Kidney glomerular epithelial cell (primary cell): ENCODE measurements at places on chromosomes 2 and 18.
A peak's percentile ranks its signal among the peaks of the same experiment; 100 is the strongest.

GRCh38 chr2:1869248-1869647, 124.9 kb upstream of the PXDN start:
- DNase-seq, result no peak

GRCh38 chr2:75053484-75054112, 95.2 kb downstream of the POLE4 start:
- peak; percentile 33 for DNase-seq

GRCh38 chr18:61892683-61893308, at the start of gene RNF152:
Gene RNF152 (minus strand): TSS chr18:61893007. CDS start chr18:61816463, 76,544 bp downstream.
- DNase-seq, result no peak

DNA sequence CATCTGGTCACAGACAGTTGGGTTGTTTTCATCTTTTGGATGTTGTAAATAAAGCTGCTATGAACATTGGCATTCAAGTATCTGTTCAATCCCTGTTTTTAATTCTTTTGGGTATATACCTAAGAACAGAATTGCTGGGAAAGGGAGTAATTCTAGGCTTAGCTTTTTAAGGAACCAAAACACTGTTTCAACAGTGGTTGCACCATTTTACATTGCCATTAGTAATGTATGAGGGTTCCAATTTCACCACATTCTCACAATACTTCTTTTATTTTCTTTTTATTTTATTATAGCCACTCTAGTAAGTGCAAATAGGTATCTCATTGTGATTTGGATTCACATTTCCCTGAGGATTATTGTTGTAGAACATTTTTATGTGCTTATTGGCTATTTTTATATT, 108.9 kb upstream of the GLS start:
- DNase-seq, result no peak

DNA sequence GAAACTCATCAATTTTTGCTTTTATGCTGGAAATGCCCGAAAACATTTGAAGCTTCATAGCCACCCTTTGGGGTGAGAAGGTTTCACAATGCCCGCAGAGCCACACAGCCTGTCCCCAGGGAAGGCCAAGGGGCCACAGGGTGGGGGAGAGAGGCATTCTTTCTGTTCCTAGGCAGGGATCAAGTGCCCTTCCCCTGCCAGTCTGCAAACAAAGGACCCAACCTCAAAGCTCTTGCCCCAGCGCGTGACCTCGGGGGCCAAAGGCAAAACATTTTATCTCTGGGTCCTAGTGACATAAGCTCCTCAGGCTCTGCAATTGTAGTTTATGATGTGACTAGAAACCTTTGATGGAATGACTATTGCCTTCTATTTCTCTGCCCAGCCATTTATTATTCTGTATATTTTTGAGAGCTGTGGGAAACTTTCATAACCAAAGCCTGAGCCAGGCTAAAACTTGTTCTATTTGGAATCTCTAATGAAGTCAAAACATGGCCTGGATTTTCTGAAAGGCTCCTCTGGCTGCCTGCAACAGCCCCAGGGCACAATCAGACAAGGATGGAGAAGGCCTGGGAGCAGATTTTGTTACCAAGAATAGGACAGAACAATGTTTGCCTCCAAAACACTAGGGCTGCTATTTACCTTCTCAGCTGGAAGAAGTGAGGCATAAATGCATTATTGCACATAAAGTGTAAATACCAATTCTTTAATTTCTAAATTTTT, 137.2 kb upstream of the KCTD1 start:
- no peak for DNase-seq

DNA sequence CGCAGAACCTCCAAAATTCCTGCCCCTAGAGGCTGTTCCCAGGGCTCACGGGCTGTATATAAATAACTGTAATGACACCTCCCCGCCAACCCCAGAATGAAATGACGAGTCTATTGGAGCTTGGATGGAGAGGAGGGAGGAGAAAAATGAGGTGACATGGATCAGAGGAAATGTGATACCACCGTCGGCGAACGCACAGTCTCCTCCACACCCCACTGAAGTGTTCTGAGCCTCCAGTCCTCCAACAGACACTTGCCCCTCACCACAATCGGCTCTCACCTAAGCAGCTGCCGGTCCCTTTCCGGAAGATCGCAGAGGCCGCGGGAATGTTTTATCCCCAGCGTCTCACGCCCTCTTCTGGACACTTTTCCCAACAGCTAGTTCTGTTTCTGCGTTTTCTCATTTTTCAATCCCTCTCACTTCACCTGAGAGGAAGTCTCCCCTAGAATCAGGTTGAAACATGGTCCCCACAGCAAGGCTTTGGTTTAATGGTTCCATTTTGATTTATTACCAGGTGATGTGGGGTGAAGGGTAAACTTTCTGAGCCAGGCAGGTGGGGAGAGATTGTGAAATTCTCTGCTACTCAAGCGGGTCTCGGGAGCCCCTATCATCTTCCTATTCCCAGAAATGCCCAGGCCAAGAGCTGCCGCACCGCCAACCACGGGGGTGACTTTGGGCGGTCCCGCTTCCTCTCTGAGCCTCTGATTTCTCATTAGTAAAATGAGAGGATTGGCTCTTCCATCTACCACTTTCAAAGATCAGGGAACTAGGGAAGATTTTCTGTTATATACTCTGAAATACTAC, 9.1 kb upstream of the MYO5B start:
- peak; percentile 64 for DNase-seq

DNA sequence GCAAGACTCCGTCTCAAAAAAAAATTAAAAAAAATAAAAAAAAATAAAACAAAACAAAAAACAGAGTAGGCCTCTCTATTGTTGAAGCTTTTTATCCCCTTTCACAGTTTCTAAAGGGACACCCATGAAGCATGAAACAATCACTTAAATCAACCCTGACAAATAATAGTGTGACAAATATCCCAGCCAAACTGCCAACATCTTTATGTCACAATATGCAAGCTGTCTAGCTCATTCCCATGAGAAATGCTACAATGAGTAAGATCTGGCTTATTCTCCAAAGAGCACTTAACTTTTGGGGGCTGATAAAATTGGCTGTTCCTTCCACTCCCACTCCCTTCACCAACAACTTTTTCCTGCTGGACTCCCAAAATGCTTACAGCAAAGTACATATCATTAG, 21.7 kb upstream of the ABCA12 start:
- DNase-seq, result no peak

- DNase-seq, result no peak
Observed at GRCh38 chr18:9629709-9630108, 15.3 kb upstream of the PPP4R1 start.

DNA sequence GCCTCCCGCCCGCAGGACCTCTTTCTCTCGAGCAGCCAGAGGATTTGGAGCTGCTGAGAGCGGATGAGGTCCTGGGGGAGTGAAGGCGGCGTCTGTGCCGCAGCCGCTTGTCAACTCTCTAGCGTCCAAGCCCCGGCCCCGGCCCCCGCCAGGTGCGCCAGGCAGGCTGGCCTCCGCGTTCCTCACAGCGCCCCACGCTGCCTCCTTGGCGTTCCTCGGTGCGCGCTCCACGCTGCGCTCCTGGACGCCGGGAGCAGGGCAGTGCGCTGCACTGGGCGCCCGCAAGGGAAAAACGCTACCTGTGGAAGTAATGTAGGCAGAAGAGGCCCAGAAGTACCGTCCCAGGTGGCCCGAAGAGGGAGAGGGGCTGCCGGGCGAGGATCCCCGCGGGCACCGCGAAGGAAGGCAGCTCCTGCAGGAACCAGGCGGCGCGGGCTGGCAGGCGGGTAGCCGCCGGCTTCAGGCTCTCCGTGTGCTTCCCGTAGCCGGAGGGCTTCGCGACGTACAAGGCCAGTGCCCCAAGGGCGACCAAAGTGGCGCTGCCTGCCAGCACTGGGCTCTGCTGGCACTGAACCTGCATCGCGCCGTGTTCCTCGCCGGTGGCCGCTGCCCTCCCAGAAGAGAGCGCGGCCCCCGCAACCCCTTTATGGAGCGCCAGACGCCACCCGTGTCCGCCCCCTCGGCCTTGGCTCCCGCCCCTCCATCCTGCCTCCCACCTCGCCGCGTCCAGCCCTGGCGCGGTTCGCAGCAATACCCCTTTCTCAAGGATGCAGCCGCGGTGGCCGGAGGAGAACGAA, at the start of gene SRD5A2:
Gene SRD5A2, minus strand, starts transcription at position 618 of the 797 bp plus-strand sequence. Its CDS starts 38 bp downstream, at position 580.
- DNase-seq, result no peak

- DNase-seq, result no peak
Observed at GRCh38 chr2:76429374-76429773, 718.7 kb upstream of the GCFC2 start.

DNA sequence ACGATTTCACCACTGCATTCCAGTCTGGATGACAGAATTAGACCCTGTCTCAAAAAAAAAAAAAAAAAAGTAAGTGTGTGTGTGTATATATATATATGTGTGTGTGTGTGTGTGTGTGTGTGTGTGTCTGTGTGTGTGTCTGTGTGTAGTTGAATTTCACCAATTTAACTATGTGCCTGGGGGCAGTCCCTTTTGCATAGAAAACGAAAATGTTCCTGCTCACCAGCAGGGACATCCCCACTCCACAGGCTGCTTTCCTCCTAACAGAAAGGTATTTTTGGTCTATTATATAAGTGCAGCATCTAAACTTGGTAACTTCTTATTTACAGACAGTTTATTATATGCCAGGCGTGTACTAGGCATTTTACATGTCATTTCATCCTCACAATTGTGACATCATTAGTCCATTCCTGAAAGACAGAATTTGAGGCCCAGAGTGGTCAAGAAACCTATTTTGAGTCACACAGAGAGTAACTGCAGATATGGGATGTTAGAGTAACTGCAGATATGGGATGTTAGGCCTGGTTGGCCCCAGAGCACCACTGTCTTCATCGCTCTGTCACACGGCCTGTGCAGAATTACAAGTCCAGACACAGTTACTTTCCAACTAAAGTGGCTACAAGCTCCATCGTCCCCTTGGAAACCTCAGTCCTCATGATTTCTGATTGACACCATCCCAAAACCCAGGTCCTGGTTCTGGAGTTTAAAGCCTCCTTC, 9.3 kb upstream of the TTL start:
- DNase-seq, result no peak

- DNase-seq, result no peak
Observed at GRCh38 chr2:10407432-10407831, 40.7 kb downstream of the ODC1 start.

DNA sequence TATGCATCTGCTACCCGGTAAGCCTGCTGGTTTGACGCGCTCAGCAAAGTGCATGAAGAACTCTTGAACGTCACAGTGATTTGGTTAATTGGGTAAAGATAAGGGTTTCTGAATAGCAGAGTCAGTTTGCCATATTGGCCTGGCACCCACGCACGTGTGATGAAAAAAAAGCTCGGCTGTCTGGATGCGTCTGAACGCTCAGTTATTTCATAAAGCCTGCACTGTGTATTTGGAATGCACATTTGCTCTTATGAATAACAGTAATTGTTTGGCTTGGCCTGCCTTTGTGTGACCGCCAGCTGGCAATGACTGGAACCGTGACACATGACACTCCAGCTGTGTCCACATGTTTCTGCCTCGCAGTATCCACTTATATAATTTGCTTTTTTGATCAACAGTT, 129.2 kb upstream of the MEIS1 start:
- no peak for DNase-seq

DNA sequence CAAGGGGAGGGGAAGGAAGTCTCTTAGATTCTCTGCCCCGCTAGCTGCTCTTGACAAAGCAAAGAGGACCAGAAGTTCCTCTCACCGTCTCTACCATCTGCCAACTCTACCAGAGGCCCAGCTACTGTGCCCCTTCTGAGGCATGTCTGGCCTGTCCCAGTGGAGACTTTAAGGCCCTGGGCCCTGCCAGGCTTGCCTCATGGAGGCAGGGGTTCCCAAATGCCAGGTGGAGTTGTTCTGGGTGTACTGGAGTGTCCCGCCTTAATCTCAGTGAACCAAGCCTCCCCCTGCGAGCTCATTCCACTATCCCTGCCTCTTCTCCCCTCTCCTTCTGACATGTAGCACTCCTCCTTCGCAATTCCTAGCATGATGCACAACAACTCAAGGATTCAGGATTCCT, 2.2 kb downstream of the HOXD12 start:
- no peak for DNase-seq

DNA sequence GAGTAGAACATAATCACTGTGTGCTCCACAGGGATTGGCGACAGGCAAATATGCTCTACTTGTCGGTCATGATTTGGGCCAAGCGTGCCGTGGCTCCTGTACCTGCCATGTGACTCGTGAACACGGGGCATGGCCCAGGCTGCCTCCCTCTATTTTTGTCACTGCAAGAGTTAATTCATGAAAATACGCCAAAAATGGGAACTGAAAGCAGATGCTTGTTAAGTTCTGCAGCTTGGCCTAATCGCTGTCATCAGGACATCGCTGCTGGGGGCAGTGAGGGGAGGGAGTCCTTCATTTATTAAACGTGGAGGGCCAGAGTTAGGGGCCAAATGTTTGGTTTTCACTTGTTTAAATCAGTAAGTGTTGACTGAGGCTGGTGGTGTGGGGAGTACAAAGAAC, 177.8 kb downstream of the BCL2 start:
- no peak for DNase-seq

DNA sequence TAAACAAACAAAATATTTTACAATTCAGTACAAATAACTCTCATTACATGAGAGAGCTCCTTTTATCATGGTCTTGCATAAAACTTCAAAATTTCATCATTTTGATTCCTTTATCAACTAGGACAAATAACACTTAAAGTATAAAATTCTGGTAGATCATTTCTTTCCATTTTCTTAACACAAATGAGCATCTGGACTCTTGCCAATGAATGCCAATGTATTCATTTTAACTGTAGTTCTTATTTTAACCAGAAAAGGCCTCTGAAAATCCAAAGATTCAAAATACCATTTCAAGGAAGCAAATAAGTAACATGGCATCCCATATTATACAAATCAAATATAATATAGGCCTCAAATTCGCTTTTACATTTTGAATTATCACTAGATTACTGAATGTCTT, 13.8 kb upstream of the POU3F3 start:
- DNase-seq, result no peak

DNA sequence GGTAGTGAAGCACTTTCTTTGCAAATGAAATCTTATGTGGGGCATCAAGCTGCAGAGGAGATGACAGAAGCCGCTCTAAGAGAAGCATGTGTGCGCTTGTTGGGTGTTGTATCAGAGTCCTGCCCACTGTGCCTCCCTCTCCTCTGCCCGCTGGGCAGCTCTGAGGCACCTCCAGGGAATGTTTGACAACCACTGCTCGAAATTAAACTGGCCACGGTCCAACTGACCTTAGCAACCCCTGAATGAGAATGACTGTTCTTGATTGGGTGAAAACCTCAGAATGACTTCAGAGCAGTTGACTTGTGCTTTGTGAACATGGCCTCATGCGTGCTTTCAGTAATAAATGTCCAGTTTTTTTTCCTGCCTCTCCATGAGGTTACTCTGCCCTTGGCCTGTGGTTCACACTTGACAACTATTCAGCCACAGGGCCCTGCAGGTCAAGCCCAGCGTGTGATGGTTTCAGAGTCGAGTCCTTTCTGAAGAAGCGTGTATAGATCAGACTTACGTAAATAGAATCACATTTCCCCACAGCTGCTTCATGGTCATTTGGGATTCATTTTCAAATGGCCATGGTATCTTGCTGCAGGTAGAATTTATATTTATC, 94.9 kb downstream of the SLC4A3 start:
- DNase-seq, result no peak

GRCh38 chr2:151826737-151827157, 1.5 kb downstream of the ARL5A start:
- DNase-seq, result no peak
